ENCODE measurements at places on chromosomes 12 and 14.

GRCh38 chr12:63308671-63309070 is 157.7 kb upstream of the AVPR1A start:
- no peak for DNase-seq
- no peaks in the 10 kb centered on the region for H3K4me1 ChIP-seq
- H3K4me3 ChIP-seq, result no peak overlapping the region
- H3K36me3 ChIP-seq, result no peaks in the 10 kb centered on the region

DNA sequence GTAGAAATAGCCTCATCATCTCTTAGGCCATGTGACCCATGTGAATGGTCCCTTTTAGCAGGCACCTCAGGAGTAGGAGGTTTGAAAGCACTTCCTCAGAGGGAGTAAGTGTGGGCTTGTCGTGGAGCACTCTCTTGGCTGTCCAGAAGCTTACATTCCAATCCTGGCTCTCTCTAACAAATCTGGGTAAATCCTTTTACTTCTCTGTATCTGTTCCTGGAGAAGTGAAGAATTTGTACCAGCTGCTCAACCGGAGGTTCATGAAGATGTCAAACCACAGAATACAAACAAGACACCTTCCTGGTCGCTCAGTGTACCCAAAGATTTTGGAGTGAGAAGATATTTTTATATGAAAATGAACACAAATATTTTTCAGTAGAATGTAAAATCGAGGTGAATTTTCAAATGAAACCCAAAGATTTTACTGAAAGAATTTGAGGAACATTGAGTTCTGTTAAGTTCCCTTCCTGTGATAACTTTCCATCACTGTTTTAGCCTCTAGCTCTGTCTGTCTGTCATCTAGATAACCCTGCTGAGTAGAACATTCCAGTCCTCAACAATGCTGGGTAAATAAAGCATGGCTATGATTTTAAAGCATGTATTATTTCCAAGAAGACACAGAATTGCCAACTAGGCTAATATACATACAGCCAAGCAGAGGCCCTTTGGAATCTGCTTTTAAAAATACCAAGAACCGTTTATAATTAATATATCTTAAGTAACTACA is 263.9 kb upstream of the RGS6 start:
- H3K27me3 ChIP-seq, result no peaks in the 10 kb centered on the region
- H3K4me1 ChIP-seq, result peaks cover 6% of the 10 kb centered on the region
- no peak overlapping the region for H3K4me3 ChIP-seq
- no peak overlapping the region for H3K27ac ChIP-seq

DNA sequence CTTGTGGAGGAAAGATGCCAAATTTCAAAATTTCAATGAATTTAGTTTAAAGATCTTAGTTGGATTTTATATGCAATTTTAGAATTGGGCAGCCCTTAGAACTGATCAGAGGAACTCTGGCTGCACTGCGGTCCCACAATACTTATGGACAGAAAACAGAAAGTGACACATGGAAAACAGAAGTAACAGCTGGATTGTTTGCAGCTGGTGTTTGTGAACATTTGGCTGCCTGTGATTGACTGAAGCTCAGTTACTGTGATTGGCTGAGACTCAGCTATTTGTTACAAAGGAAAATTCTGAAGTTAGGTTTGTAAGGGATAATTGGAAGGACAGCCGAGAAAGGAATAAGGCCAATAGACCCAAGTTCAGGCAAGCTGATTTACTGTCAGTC is 10.0 kb upstream of the KRT86 start:
- no peak overlapping the region for H3K27ac ChIP-seq
- DNase-seq, result no peak
- no peaks in the 10 kb centered on the region for H3K27me3 ChIP-seq
- H3K36me3 ChIP-seq, result no peaks in the 10 kb centered on the region
- H3K4me3 ChIP-seq, result no peak overlapping the region

GRCh38 chr14:102749393-102750305 is 27.6 kb upstream of the TRAF3 start:
- DNase-seq, result no peak
- H3K4me1 ChIP-seq, result no peaks in the 10 kb centered on the region
- no peak overlapping the region for H3K27ac ChIP-seq
- H3K36me3 ChIP-seq, result peaks cover 75% of the 10 kb centered on the region
- H3K4me3 ChIP-seq, result no peak overlapping the region

DNA sequence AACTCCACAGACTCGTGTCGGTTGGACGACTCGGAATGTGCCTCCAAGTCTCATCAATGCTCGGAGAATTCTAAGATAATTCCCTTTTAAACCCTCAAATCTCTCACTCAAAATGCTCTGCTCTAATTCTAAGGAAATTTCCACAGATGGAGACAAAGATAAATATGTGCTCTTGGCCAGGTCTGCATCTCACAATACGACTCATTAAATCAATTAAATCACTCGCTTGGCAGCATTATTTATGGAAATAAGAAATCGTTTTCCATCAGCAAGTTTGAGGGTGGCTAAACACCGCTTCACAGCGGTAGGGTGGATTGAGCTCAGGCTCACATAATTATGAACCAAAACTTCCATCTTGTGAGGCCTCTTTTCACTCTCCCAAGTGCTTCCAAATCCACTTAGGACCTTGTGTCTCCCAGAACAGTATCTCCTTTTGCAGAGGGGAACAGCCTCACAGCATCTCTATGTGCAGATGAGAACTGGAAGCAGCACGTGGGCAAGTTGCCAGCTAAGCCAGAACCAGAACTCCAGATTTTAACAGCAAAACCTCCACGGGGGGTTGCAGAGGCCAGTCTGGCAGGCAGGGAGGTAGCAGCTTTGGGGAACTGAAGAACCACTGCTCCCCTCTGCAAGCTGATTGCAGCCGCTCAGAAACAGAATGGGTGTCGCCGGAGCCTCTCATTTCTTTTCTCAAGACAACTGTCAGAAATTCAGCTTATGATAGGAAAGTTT is 43.8 kb downstream of the RIMBP2 start:
- H3K4me1 ChIP-seq, result no peaks in the 10 kb centered on the region
- peaks cover 3% of the 10 kb centered on the region for H3K27me3 ChIP-seq
- H3K4me3 ChIP-seq, result no peak overlapping the region
- H3K27ac ChIP-seq, result no peak overlapping the region
- no peaks in the 10 kb centered on the region for H3K36me3 ChIP-seq

GRCh38 chr14:91108941-91109611 is 4.8 kb upstream of the DGLUCY start:
- H3K27ac ChIP-seq, result no peak overlapping the region
- no peaks in the 10 kb centered on the region for H3K36me3 ChIP-seq
- no peak overlapping the region for H3K4me3 ChIP-seq
- H3K4me1 ChIP-seq, result peaks cover 5% of the 10 kb centered on the region

DNA sequence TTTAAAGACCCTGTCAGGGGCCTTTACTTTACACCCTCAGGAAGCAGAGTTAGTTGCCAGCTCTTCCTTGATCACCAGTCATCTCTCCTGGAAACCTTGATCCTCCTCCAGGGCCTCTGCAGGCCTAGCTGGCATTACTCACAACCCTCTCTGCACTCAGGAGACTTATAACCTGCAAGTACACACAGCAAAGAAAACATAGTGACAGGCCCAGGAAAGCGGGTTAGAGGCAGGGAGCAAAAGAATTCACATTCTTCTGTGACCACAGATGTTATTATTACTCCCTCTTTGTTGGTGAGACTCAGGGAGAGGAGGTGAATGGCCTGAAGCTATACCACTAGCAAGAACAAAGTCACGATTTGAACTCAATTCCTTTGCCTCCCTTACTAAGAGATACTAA is 87.4 kb downstream of the OR11H12 start:
- no peak overlapping the region for H3K27ac ChIP-seq
- no peaks in the 10 kb centered on the region for H3K36me3 ChIP-seq
- H3K4me3 ChIP-seq, result no peak overlapping the region
- H3K27me3 ChIP-seq, result no peaks in the 10 kb centered on the region

- H3K27ac ChIP-seq, result peak within 1 kb of the TSS; percentile 43
- no peaks in the 10 kb centered on the region for H3K27me3 ChIP-seq
- H3K4me3 ChIP-seq, result peak within 1 kb of the TSS; percentile 78
- H3K4me1 ChIP-seq, result peaks cover 6% of the 10 kb centered on the region
- peak; percentile 99 for DNase-seq
- H3K36me3 ChIP-seq, result peaks cover 5% of the 10 kb centered on the region
These were observed at the start of gene ATP5MC2 for GRCh38 chr12:53675701-53676607. ATP5MC2 (minus strand) TSS chr12:53676083; CDS start chr12:53672614, 3,469 bp downstream.

DNA sequence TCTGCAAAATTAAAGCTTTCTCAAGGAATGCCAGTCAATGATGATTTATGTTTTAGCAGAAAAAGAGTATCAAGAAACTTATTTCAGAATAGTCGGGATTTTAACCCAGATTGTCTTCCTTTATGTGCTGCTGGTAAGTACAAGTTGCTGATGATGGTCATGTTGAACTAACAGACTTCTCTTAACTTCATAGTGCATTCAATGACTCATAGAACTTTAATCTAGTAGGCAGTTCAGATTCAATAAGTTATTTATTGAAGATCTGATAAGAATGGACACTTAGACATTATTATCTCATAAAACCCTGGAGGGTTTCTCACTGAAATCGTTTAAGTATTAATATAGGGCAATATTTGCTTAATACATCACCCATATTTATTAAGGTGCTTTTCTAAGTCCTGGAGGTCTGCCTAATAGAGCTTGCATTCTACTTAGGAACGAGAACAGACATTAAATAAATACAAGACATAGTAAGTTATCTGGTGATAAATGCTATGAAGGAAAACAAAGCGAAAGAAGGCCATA is 33.8 kb downstream of the TOGARAM1 start:
- DNase-seq, result no peak
- no peaks in the 10 kb centered on the region for H3K27me3 ChIP-seq
- no peak overlapping the region for H3K27ac ChIP-seq
- H3K4me3 ChIP-seq, result no peak overlapping the region
- peaks cover 2% of the 10 kb centered on the region for H3K4me1 ChIP-seq
- H3K36me3 ChIP-seq, result no peaks in the 10 kb centered on the region

- no peak overlapping the region for H3K4me3 ChIP-seq
- no peaks in the 10 kb centered on the region for H3K36me3 ChIP-seq
- no peak for DNase-seq
- no peak overlapping the region for H3K27ac ChIP-seq
- H3K4me1 ChIP-seq, result no peaks in the 10 kb centered on the region
- H3K27me3 ChIP-seq, result no peaks in the 10 kb centered on the region
These were observed 18.7 kb upstream of the EPYC start for GRCh38 chr12:91023326-91024004.

DNA sequence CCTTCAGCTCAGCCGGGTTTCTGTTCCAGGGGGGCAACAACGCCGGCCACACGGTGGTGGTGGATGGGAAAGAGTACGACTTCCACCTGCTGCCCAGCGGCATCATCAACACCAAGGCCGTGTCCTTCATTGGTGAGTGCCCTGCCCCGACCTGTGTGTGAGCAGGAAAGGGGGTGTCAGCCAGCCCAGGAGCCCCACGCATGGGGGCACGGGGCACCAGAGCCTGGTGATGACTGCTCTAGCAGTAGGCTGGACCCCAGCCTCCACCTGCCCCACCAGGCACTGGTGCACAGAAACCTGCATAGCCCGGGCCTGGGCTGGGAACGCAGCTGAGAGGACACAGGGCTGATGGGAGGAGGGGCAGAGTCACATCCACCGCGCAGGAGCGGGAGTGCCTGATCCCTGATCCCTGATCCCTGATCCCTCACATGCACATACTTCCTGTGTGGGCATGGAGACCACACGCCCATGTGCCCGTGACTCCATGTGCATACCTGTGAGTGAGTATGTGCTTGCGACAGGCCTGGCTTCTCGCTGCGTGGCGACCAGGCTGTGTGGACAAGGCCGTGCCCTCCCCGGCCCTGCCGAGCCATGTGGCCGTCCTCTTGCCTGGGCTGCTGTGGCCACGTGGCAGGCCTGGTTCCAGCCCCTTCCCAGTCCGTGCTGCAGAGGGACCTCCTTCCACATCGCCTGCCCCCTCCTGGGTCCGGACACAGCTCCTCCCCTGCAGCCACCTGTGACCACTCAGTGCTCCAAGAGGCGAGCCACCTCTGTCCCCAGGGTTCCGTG is 11.2 kb downstream of the ADSS1 start:
- H3K27me3 ChIP-seq, result no peaks in the 10 kb centered on the region
- DNase-seq, result no peak
- H3K27ac ChIP-seq, result no peak overlapping the region
- H3K4me1 ChIP-seq, result no peaks in the 10 kb centered on the region
- H3K4me3 ChIP-seq, result no peak overlapping the region

DNA sequence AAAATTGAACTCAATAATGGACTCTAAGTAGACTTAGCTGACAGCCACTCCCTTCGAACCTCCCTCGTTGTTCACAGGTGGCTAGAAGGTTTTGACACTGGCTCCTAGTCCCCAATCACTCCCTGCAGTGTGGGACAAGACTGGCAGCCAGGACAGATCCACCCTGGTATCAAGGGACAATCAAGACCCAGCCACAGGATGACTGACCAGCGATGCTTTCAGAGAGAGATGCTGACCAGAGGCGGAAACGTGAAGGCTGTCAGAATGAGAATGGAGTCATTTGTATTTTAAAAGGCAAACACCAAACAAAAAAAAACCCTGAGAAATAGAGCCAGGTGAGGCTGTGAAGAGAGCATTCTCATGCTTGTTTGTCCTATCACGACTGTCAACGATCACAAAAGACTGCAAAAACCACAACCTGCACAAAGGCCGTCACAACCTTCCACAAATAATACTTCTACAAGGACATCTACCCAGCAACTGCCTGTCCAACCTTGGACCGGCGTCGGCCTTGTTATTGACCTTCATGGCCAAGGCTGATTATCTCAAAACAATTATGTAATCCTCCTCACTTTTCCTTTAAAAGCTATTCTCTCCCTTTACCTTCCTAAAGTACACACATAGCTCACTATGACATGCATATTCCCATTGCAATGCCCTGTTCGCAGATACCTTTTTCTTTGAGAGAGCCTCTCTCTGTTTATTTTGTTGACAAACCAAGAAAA is 13.2 kb downstream of the EIF5 start:
- H3K27ac ChIP-seq, result no peak overlapping the region
- no peaks in the 10 kb centered on the region for H3K4me1 ChIP-seq
- DNase-seq, result no peak
- H3K4me3 ChIP-seq, result no peak overlapping the region
- H3K27me3 ChIP-seq, result no peaks in the 10 kb centered on the region

GRCh38 chr14:34059925-34060650 is 109.2 kb upstream of the EGLN3 start:
- no peaks in the 10 kb centered on the region for H3K36me3 ChIP-seq
- H3K27me3 ChIP-seq, result no peaks in the 10 kb centered on the region
- H3K27ac ChIP-seq, result peak overlapping the region; percentile 55

- peaks cover 27% of the 10 kb centered on the region for H3K36me3 ChIP-seq
- H3K27me3 ChIP-seq, result peaks cover 13% of the 10 kb centered on the region
- no peak for DNase-seq
- H3K27ac ChIP-seq, result no peak overlapping the region
These were observed 2.1 kb upstream of the CRIP2 start for GRCh38 chr14:105472486-105472991.

- no peak for DNase-seq
- no peaks in the 10 kb centered on the region for H3K36me3 ChIP-seq
- no peak overlapping the region for H3K4me3 ChIP-seq
These were observed 709.3 kb downstream of the RPS29 start for GRCh38 chr14:48876806-48877340.

GRCh38 chr12:29796823-29797263 is 13.1 kb upstream of the TMTC1 start:
- H3K27ac ChIP-seq, result no peak overlapping the region
- no peak for DNase-seq
- no peaks in the 10 kb centered on the region for H3K27me3 ChIP-seq
- no peaks in the 10 kb centered on the region for H3K36me3 ChIP-seq
- no peak overlapping the region for H3K4me3 ChIP-seq

DNA sequence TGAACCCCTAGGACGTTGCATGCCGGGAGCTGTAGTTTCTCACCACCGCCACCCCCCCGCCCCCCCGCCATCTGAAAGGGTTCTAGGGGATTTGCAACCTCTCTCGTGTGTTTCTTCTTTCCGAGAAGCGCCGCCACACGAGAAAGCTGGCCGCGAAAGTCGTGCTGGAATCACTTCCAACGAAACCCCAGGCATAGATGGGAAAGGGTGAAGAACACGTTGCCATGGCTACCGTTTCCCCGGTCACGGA is 501 bp upstream of the HSP90B1 start:
- peak overlapping the region; percentile 84 for H3K4me3 ChIP-seq
- no peaks in the 10 kb centered on the region for H3K27me3 ChIP-seq
- no peak for DNase-seq
- no peaks in the 10 kb centered on the region for H3K4me1 ChIP-seq
- no peak overlapping the region for H3K27ac ChIP-seq
